ENCODE measurements at places on chromosomes 11 and 22.

GRCh38 chr22:40183029-40183581, 5.4 kb downstream of the TNRC6B start:
- DNase-seq, result no peak

- no peak for DNase-seq
These were observed 49.5 kb downstream of the SBF1 start for GRCh38 chr22:50425179-50425916.

GRCh38 chr11:131118247-131118646, 202.0 kb upstream of the SNX19 start:
- DNase-seq, result no peak

DNA sequence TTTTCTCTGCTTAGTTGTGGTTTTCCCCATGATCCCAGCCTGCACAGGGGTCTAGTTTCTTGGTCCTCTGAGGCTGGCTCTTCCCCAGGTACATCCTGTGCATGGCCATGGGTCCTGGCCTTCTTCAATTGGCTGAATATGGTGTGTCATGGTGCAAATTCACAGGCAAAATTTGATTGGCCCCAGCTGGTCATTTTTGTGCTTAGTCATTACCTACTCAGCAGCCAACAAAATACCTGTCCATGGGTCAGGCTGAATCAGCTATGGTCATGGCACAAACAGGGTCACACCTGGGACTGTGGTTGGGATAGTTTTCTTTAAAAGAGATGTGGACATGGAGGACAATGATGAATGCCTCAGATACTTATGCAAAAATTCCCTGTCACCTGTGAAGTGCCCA, 85.7 kb downstream of the CSNK2A3 start:
- no peak for DNase-seq

DNA sequence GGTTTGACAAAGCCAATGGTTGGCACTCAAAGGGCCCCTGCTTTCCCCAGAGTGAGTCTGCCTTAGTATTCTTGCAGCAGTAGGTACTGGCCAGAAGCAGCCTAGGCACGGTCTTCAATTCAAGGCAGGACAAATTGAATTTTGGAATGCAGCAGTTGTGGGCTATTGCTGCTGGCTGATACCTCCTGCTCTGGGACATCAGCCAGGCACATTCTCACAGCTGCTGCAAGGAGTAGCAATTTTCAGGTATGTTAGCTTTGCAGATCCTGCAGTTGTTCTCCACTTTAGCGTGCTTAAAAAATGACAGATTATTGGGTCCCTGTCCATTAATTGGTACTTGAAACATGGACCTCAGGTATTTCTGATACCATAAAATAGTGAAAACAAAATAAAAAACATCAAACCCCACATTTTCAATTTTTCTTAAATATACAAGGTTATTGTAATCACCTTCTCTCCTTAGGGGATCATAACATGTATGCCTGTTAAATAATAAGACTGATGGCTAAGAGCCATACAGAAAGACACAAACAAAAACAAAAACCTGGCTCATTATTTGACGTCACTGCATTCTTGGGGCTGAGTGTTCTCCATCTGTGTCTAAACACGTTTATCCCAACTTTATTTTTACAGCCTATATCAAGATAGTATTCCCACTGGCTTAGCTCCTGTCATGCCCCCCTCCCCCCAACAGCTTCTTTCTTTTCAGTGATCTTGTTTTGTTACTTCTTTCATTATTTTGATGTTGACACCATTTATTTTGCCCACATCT, 85.1 kb upstream of the CARD18 start:
- DNase-seq, result no peak

DNA sequence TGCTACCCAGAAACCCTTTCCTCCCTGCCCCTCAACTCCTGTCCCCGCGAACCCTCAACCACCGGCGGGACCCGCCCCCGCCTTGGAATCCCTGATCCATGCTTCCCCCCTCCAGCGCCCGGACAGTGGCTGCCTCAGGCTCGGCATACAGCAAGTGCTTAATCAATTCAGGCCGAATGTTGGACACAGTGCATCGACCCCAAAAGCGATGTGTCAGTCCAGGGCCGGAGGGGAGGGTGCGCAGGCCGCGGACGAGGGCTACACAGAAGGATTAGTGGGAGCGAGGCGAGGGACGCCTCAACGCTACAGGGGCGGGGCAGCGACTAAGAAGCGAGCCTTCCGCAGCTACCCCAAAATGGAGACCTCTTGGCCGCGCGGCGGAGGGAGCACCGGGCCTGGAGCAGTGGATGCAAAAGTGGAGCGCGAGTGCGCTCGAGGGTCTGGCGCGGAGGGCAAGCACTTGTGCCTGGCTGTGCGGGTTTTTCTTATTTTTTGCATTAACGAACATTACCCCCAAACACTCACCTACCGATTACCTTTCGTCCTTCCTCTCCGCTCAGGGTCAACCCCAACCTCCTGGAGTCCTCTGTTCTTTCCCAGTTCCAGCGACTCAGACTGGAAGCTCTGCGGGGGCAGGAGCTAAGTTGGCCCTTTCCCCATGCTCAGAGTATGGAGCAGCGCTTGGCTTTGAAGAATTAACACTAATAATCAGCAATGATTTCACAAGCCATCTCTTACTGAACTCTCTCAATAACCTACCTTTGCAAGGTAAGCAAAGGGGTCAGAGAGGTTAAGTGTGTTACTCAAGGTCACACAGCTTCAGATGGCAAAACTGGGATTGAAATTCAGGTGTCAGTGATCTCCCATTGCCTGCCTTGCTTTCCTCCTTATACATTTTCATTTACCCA, 30.0 kb upstream of the WNT11 start:
- peak; percentile 71 for DNase-seq

DNA sequence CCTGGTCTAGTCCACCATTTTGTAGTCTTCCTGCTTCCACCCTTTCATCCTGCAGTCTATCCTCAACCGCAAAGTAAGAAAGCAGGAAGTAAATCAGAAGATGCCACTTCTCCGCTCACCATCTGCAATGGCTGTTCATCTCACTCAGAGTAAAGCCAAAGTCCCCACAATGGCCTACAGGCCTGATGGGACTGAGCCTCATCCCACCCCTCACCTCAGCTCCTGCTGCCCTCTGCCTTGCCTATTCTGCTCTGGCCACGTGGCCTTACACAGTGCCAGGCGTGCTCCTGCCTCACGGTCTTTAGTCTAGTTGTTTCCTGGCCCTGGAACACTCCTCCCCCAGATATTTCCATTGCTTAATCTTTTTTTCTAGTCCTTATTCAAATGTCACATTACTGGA, 95.5 kb downstream of the USP35 start:
- no peak for DNase-seq

GRCh38 chr11:79059141-79059540, 381.7 kb downstream of the TENM4 start:
- no peak for DNase-seq

DNA sequence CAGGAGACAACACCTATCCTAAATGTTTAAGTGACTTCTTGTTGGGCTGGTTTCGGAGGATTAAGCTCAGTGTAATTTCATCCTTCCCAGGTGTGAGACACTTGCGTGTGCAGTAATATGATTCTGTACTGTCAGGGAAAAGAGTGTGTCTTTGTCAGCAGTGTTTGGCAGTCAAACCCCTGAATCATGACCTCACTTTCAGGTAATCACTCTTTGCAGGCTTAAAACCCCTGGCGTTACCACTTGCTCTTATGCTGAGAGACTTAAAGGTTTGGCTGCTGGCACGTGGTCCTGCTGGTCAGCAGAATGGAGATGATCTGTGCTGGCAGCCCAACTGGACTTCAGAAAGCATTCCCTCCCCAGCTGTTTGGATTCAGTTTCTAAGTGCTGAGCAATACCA, 56.1 kb downstream of the APIP start:
- DNase-seq, result no peak

Data from spinal cord (tissue), 10 donors.